ENCODE measurements at places on chromosomes 7 and 10. TPM values are rescaled to one million over a fixed set of nuclear protein-coding genes. Genes with fewer than 3 reads are reported as not detected.

- H3K4me1 ChIP-seq, result no peaks in the 10 kb centered on the region
- H3K4me3 ChIP-seq, result no peak overlapping the region
- no peaks in the 10 kb centered on the region for H3K27me3 ChIP-seq
- H3K27ac ChIP-seq, result no peak overlapping the region
Measured at GRCh38 chr7:103132995-103133688, 15.8 kb downstream of the NAPEPLD start.

ODAD2 gene
- polyA plus RNA-seq, result 0.64 TPM

DNA sequence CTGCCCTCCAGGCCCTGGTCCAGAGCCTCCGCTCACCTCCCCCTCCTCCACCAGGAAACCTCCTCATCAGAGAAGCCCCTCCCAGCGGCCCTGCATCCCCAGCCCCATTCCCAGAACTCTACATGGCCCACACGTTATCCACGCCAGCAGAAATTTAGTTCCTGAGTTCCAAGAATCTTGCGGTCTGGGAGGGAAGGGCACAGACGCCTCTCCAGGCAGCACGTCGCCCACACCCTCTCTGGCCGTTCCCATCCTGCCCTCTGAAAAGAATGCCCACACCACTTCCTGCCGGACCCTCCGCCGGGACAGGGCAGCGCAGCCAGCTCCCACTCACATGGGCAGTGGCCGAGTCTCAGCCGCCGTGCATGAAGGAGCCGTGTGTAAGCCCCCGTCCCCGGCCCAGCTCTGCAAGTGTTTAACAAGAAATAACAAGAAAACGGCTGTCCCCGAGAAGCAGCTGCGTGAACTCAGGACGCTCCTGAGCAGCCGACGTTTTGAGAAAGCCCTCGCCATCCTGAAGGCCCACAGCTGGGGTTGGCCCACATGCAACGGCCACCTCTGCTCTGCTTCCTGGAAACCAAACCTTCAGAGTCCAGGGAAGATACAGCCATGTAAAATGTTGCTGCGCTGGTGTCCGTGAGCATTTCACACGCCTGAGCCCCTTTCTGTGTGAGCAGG, 17.4 kb downstream of the ADGRA1 start:
- no peaks in the 10 kb centered on the region for H3K27me3 ChIP-seq
- no peak overlapping the region for H3K4me3 ChIP-seq
- H3K4me1 ChIP-seq, result no peaks in the 10 kb centered on the region
- DNase-seq, result no peak
- H3K27ac ChIP-seq, result no peak overlapping the region

TRPV5 gene
- not detected for polyA plus RNA-seq

GRCh38 chr7:46207931-46208634, 287.0 kb upstream of the IGFBP3 start:
- no peaks in the 10 kb centered on the region for H3K27me3 ChIP-seq
- H3K4me3 ChIP-seq, result no peak overlapping the region
- H3K36me3 ChIP-seq, result no peaks in the 10 kb centered on the region
- no peak overlapping the region for H3K27ac ChIP-seq
- H3K4me1 ChIP-seq, result no peaks in the 10 kb centered on the region

DNA sequence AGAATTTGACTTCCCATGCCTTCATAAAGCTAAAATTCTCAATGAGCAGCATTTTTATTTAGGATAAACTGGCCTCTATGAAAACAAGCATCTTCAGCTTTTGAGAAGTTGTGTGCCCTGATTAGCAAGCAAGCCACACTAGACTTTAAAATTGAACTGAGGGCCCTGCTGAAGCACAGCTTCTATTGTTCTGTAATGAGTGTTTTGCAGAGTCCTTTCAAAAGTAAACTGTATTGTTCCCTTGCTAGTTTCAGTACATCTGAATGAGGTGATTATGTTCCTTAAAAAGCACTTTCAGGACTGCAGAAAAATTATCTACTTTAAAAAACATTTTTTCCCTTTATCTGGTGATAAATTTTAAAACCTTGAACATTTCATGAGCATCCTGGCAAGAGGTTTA, 113.3 kb upstream of the PRPS1L1 start:
- no peaks in the 10 kb centered on the region for H3K36me3 ChIP-seq
- H3K4me1 ChIP-seq, result no peaks in the 10 kb centered on the region
- H3K27ac ChIP-seq, result no peak overlapping the region

FGF8 gene
- not detected for polyA plus RNA-seq

DNA sequence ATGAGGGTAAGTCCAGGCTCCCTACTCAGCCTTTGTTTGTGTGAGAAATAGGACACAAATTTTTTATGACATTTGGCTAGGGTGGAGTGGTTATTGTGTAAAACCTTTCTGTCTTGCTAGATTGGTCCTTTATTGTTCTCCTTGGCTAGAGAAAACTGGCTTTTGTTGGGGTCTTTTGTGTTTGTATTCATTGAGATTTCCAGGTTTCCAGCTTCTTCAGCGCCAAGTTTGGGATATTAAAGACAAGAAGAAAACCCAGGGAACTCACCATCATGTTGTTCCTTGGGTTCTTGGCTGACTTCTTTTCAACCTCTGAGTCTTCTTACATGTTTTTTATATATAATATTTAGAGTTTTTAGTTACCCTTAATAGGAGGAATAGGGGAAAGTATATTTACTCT, 310.0 kb downstream of the HPSE2 start:
- H3K4me3 ChIP-seq, result no peak overlapping the region
- H3K27ac ChIP-seq, result no peak overlapping the region
- H3K36me3 ChIP-seq, result no peaks in the 10 kb centered on the region
- DNase-seq, result no peak
- no peaks in the 10 kb centered on the region for H3K27me3 ChIP-seq

- H3K4me3 ChIP-seq, result no peak overlapping the region
- H3K27me3 ChIP-seq, result no peaks in the 10 kb centered on the region
- H3K4me1 ChIP-seq, result peaks cover 3% of the 10 kb centered on the region
Measured at GRCh38 chr10:74967911-74968666, 141.7 kb downstream of the KAT6B start.

ENKUR gene
- not detected for polyA plus RNA-seq

DNA sequence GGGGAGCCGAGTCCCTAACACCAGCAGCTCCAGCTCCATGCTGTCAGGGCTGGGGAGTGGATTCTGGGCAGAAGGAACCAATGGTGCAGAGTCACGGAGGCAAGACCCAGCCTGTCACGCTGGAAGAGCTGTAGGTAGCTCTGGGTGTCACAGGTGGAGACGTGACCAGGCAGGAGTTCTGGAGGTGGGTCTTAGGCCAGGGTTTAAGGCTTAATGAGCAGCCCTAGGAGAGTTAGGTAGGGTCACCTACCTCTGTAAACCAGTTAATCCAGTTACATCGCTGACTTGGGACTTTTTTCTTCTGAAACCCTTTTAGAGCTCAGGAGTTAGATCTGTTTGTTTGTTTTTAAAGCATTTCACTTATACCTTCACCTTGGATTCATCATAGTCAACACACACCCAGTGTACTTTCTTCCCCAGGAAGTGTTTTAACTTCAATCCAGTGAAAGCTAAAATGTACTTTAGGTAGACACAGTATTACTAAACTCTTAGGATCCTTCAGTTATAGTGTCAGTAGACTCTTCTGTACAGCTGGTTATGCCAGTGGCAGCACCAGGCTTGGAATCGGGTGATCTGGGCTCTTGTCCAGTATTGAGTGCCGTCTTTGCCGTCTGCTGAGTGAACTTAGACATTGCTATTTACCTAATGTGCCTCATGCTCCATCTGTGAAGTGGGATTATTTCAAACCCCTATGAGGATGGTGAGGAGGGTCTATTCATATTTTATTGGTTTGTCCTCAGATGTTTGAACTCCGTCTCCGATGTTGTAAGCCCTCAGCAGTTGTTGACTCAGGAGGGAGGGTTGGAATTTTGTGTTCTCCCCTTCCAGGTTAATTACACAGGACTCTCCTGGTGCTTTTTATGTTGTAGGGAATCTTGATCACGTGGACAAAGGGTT, 31.0 kb downstream of the TACR2 start:
- H3K27me3 ChIP-seq, result no peaks in the 10 kb centered on the region
- H3K4me1 ChIP-seq, result no peaks in the 10 kb centered on the region
- no peak overlapping the region for H3K4me3 ChIP-seq
- DNase-seq, result no peak

- H3K4me1 ChIP-seq, result no peaks in the 10 kb centered on the region
- no peaks in the 10 kb centered on the region for H3K27me3 ChIP-seq
- H3K4me3 ChIP-seq, result no peak overlapping the region
- H3K36me3 ChIP-seq, result no peaks in the 10 kb centered on the region
Measured at GRCh38 chr7:4884164-4884563, 648 bp upstream of the RADIL start.

DNA sequence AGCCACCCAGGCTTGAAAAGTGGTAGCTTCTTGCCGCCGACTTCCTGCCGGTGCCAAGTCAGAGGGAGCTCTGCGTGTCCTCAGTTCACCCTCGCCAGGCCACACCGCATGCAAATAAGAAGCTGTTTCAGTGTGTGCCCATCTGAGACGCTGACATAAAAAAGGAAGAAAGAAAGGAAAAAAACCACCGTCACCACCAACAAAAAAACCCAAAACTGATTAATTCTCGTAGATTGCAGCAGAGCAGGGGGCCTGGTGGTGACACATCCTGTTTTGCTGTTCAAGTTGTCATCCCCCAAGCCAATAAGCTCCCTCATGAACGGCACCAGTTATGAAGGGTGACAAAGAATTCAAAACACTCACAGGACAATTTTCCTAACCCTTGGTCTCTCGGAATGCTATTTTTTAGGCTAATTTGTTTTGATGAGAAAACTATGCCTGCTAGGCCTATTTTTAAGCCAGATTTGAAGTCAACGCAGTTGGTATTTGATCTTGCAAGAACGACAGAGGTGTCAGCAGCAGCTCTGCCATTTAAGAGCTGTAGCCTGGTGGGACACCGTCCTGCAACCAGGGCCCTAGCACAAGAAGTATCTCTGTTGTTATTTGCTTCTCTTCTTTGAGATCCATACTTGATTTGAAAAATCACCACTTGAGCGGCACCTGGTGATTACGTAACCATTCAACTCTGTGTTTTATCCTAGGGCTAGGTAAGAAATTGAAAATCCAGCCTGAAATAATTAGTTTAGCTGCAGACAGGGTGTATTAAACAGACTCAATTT, 145.6 kb downstream of the PFKFB3 start:
- H3K36me3 ChIP-seq, result no peaks in the 10 kb centered on the region
- H3K4me1 ChIP-seq, result no peaks in the 10 kb centered on the region
- no peak overlapping the region for H3K4me3 ChIP-seq
- no peak for DNase-seq
- H3K27me3 ChIP-seq, result no peaks in the 10 kb centered on the region
- H3K27ac ChIP-seq, result no peak overlapping the region

DNA sequence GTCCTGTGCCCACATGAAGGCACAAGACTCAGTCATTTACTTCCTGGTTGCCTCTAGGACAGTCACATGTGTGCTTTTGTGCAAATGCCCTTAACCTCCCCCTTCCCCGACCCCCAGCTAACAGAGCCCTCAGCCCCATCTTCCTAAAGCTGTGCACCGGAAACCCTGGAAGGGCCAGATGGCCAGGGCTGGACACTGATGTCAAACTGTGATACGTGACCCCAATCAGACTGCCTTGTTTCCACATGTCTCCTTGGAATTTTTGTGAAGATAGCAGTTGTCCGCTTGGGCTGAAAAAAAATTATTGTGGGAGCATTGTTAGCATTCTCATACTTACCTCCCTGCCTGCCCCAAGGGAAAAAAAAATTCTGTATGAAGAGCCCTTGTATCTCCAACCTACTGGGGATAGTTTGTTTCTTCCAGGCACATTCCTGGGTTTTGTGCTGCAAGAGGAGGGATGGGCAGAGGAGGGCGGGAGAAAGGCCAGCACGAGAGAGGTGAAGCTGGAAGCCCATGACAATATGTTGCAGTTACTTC, 17.0 kb upstream of the ADAM12 start:
- no peaks in the 10 kb centered on the region for H3K36me3 ChIP-seq
- no peak for DNase-seq
- no peak overlapping the region for H3K4me3 ChIP-seq
- no peak overlapping the region for H3K27ac ChIP-seq
- H3K4me1 ChIP-seq, result no peaks in the 10 kb centered on the region

- H3K4me1 ChIP-seq, result no peaks in the 10 kb centered on the region
- H3K27ac ChIP-seq, result no peak overlapping the region
- no peak for DNase-seq
- H3K27me3 ChIP-seq, result no peaks in the 10 kb centered on the region
- no peaks in the 10 kb centered on the region for H3K36me3 ChIP-seq
Measured at GRCh38 chr10:69483963-69484362, 32.7 kb downstream of the TSPAN15 start.

- no peaks in the 10 kb centered on the region for H3K27me3 ChIP-seq
- no peaks in the 10 kb centered on the region for H3K36me3 ChIP-seq
- H3K4me3 ChIP-seq, result no peak overlapping the region
- peak; percentile 79 for DNase-seq
Measured at GRCh38 chr10:124267231-124267885, 151.4 kb downstream of the OAT start.

LZTS2 gene
- 108 TPM for polyA plus RNA-seq

FAM3C gene
- polyA plus RNA-seq, result 36.7 TPM

GRCh38 chr10:98255146-98255877, 12.7 kb downstream of the LOXL4 start:
- no peak overlapping the region for H3K27ac ChIP-seq
- peaks cover 3% of the 10 kb centered on the region for H3K36me3 ChIP-seq
- H3K4me3 ChIP-seq, result no peak overlapping the region
- H3K4me1 ChIP-seq, result no peaks in the 10 kb centered on the region

TMEM140 gene
- 21.1 TPM for polyA plus RNA-seq

- no peak for DNase-seq
- H3K27ac ChIP-seq, result no peak overlapping the region
- H3K36me3 ChIP-seq, result no peaks in the 10 kb centered on the region
- H3K4me1 ChIP-seq, result peaks cover 15% of the 10 kb centered on the region
- H3K4me3 ChIP-seq, result no peak overlapping the region
Measured at GRCh38 chr10:94097656-94098055, 103.9 kb downstream of the PLCE1 start.

NCAPG2 gene
- polyA plus RNA-seq, result 2.9 TPM

DNA sequence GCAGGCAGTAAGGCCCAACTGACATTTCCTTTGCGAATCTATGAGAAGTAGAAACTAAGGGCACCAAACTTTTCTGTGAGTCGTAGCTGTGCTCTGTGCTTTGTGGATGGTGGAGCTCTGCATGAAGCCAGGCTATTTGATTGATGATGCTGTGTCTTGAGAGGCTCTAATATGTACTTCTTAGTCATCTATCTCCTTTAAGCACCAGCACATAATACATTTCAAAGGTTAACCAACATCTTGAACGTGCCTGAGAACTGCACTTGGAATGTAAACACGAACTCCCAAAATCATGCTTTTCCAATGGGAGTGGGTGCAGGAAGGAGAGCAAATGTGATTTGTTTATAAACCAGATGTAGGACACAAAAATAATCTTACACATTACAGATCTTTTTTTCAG, 411.6 kb downstream of the PARD3 start:
- H3K27ac ChIP-seq, result no peak overlapping the region
- no peak for DNase-seq
- H3K4me3 ChIP-seq, result no peak overlapping the region
- no peaks in the 10 kb centered on the region for H3K27me3 ChIP-seq

GRCh38 chr10:78770167-78771090, 298.3 kb upstream of the ZMIZ1 start:
- H3K27ac ChIP-seq, result no peak overlapping the region
- H3K4me1 ChIP-seq, result no peaks in the 10 kb centered on the region
- no peaks in the 10 kb centered on the region for H3K27me3 ChIP-seq

Data from aorta (tissue), 5 donors.